ENCODE measurements at places on chromosomes 7 and 10. TPM values are rescaled to one million over a fixed set of nuclear protein-coding genes. Genes with fewer than 3 reads are reported as not detected.

DNA sequence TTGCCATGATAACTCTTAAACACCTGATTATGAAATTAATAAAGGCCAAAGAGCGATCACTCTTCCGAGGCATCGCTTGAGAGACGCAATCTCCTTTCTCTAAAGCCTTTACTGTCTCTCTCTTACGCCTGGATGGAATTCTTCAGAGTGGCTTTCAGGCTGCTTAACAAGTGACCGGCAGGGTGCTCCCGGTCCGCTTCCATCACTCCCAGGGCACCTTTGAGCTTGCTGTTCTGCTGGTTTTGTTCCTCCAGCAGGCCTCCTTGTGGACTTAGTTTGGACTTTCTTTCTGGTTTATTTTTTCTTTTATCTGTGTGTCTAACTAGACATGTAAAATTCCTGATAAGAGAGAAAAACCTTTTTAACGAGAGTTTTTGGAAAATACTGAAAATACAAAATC, 60.9 kb downstream of the MRPL32 start:
- DNase-seq: no peak

GRCh38 chr7:133674079-133674763, 421.3 kb downstream of the EXOC4 start:
- no peak for DNase-seq

The AGBL3 gene
- 0.99 TPM for polyA plus RNA-seq

DNA sequence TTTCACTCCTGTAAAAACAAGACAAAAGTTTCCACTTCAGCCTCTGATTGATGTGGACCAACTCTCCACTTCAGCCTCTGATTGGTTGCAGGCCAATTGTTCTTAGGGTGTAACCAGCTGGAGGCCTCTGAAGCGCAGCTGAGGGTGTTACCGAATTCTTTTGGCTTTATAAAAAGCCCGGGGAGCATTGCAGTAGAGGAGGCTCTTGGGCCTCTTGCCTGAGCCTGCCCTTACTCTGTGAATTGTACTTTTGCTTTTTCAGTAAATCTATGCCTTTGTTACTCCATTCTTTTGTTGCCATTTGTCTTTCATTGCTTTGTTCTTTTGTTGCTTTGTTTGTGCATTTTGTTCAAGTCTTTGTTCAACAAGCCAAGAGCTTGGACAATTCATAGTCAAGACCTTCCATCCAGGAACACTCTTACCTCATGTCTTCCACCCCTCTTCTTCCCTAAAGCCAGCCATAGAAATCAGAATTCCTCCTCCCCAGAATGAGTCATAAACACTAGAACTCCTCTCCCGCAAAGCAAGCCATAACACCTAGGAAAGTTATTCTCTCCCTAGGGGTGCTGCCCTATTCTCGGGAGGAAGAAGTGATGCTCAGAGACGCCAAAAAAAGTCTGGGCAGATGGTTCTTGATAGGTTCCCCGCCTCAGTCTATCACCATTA, 53.5 kb upstream of the ARMC3 start:
- no peak for DNase-seq
